ENCODE measurements at places on chromosomes 3 and 15.

DNA sequence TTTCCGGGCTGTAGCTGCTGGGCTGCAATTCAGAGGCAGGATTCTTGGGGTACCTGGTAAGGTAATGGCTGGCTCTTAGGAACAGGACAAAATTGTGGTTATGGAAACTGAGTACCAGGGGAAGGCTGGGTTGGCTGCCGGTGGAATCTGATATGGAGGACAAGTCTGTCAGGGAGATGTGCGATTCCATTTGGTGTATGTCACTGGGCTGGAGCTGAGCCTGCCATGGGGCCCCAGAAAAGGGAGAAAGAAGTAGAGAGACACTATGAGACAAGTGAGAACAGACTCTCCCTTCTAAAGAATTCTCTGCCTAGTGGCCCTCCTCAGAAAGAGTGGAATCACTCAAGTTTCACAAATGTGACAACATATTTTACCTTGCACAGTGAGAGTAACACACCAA lies 368.2 kb upstream of the ROPN1 start:
- DNase-seq = no peak

DNA sequence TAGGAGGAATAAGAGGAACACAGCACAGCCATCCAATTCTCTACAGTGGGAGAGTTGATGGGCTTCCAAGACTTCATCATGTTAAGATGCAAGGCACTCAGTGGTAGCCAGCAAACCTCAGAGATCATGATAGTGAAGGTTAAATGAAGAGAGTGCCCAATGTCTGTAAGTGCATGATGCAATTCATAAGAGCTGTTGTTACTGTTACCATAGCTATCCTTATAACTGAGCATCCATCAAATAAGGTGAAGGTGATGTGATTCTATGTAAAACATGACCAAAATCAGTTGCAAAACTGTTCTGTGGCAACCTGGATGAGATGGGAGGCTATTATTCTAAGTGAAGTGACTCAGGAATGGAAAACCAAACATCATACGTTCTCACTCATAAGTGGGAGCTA lies 289.7 kb downstream of the MAGI1 start:
- no peak for DNase-seq

GRCh38 chr3:142963516-142964448 lies at the start of gene PAQR9:
Gene PAQR9 (minus strand): TSS chr3:142963674. CDS start chr3:142963336, 338 bp downstream.
- no peak for DNase-seq

- peak; percentile 68 for DNase-seq
Measured at GRCh38 chr15:35545316-35545823, 595 bp downstream of the DPH6 start.

DNA sequence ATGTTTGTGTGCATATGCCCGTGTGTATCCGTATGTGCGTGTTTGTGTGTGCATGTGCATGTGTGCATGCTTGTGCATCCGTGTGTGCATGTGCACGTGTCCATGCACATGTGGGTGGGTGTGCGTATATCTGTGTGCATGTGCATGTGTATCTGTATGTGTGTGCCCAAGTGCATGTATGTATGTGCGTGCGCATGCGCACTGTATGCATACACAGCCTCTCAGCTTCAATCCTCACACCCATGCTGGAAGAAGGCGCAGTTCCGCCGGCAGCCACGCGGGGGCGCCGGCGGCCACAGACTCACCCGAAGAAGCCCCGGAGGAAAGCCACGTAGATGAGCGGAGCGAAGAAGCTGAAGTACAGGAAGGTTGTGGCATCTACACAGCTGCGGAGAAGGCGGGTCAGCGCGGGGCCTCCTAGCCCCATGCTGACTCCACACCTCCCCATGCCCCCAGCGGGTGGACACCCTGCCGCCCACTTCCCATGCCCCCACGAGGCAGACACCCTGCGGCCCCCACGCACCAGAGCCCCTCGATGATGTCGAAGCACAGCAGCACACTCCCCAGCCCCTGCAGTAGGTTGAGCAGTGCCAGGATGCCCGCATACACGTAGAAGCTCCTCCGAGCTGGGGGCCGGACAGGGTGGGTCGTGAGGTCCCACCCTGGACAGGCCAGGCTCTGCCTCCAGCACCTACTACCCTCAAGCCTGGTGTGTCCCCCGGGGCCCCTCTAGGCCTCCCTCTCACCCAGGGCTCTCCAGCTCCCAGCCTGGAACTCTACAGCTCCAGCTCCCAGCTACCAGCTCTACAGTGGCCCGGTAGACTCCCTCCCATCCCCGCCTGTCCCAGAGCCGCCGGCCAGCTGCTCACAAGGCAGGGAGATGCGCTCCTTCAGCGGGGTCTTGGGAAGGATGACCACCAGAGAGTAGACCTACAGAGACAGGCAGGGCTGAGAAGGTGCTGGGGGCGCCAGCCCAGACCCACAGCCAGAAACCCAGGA lies 15.4 kb downstream of the TPRA1 start:
- peak; percentile 92 for DNase-seq

- no peak for DNase-seq
Measured at GRCh38 chr3:64196236-64196929, 28.9 kb downstream of the PRICKLE2 start.

DNA sequence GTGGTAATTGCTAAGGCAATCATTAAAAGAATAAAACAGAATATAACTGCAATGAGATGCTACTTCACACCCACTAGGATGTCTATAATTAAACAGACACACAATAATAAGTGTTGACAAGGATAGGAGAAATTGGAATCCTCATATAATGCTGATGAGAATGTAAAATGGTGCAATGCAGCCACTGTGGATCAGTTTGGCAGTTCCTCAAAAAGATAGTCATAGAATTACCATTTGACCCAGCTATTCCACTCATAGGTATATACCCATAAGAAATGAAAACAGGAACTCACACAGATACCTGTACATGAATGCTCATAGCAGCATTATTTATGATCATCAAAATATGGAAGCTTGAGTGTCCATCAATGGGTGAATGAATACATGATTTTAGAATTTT lies 9.6 kb upstream of the RNF111 start:
- DNase-seq = no peak

DNA sequence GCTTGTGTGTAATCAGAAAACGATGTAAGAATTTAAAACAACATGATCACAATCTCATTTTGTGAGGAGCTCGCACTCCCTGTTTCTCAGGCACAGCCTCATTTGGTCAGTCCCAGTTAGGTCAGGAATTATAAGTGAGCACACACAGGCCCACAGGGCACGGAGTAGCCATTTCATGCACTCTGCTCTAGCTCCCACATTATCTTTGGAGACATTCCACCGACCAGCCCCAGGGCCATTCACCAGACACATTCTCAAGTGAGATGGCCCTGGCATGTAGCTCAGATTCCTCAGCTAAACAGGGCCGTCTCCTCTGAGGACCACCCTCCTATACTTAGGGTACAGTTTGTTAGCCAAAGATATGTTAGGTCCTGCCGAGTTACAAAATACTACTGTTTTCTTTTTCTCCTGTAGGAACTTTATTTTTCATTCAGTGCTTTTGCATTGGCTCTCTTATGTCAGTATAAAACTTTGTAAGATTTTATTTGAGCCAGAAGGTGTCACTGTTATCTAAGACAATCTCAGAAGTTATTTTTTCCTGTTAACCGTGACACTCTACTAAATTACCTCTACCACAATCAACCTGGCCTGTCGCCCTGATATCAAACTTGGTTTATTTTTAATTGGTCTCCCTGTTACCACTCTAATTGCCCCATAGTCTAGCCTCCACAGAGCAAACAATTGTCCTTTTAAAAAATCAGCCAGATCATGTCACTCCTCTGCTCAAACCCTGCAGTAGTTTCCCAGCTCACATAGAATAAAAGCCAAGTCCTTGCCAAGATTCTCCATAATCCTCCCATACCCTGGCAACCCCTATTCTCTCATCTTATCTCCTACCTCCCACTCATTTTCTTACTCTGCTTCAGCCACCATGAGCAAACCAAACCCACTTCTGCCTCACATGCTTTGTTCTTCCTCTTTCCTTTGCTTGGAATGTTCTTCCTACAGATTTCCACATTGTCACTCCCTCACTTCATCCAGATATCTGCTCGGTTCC lies 105.7 kb downstream of the PPP2R3A start:
- peak; percentile 11 for DNase-seq

GRCh38 chr3:149393345-149394160 lies 16.1 kb upstream of the TM4SF1 start:
- DNase-seq = peak; percentile 70

DNA sequence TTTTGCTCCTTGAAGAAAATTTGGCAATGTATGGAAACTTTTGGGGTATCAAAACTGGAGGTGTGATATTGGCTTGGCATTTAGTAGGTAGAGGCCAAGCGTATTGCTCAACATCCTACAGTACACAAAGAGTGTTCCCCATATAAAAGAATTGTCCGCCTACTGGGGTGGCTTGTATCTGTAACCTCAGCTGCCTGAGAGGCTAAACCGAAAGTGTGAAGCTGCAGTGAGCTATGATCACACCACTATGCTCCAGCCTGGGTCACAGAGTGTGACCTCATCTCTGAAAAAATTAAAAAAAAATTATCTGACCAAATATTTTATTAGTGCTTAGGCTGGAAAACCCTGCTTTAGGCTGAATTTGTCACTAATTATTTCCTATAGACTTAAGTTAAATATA lies 483.9 kb downstream of the PYDC2 start:
- DNase-seq = no peak

DNA sequence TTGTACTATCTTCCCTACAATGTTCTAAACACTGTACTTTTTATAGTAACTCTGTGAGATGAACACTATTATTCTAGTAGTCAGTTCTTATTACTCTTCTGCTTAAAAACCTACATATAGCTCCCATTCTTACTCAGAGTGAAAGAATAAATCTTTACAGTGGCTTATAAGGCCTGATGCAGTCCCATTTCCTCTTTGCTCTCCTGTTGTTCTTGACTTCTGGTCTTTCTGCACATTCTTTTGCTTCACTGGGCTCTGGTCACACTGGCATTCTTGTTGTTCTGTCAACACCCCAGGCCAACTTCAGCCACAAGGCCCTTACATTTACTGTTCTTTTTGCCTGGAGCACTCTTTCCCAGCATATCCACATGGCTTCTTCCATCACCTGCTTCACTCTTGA lies 58.2 kb upstream of the TP63 start:
- DNase-seq = no peak

GRCh38 chr3:68876112-68876713 lies 56.1 kb downstream of the TAFA4 start:
- peak; percentile 54 for DNase-seq

DNA sequence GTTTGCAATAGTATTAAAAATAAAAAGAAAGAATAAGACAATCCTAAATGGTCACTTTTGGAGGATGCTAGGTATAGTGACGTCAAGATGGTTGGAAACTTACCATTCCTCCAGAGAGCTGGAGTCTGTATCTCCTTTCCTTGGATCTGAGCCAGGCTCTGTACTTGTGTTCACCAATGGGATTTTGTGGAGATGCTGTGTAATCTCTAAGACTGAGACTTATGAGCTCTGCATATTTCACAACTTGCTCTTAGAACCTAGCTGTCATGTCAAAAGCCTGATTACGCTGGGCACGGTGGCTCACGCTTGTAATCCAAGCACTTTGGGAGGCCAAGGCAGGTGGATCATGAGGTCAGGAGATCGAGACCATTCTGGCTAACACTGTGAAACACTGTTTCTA lies 126.8 kb upstream of the CLSTN2 start:
- no peak for DNase-seq

- no peak for DNase-seq
Measured at GRCh38 chr3:159751752-159752151, 236.9 kb upstream of the IL12A start.

DNA sequence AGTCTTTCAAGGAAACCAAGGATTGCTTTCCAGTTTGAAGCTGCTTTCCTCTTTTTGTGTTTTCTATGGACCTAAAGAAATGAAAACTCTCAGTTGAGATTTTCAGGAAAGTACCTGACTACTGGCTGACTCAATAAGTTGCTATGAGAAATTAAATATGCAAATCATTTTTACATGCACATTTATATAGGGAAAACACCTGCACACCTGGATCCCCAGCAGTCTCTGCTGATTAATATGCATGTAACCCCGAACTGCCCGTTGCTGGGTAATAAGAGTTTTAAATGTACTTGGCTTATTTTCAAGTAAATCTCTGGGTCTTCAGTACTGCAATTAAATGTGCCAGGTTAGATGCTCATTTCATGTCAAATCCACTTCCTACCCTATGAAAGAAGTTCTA lies 77.2 kb downstream of the KBTBD8 start:
- DNase-seq = no peak

GRCh38 chr15:73346735-73347312 lies 21.9 kb downstream of the HCN4 start:
- DNase-seq = no peak

GRCh38 chr3:157534725-157535161 lies 31.5 kb upstream of the VEPH1 start:
- DNase-seq = no peak

DNA sequence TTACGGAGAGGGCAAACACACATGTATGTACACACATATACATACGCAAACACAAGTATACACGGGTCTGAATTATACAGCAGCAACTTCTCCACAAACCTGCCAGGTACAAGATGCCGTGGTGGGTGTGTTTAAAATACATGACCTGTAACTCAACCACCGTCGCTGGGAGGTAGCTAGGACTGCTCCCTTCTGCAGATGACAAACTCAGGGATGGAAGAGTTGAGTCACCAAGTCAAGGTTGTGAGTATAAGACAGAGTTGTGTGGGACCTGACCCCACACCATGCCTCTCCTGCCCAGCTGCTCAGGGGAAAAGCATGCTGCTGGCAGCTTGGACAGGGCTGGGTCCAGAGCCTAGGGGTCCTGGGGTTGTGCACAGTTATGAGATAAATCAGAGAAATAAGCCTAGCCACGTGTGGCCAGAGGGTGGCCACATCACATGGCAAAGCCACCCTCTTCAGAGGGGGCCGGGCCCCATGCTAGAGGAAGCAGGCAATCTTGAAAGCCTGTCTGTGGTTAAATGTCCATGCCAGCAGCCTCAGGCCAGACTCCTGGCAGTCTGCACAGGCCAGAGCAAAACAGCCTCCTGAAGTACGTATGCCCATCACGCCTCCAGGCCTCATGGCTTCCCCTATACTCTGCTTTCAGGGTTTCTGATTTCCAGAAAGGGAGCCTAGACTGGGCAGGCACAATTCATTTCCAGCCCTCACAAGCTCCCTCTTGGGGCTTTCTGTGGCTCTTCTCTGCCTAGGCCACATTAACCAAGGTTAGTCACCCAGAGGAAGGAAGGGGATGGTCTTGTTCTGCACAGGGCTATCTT lies 107.7 kb upstream of the RPL32 start:
- no peak for DNase-seq

GRCh38 chr15:42845581-42845980 lies 75.0 kb downstream of the TTBK2 start:
- no peak for DNase-seq

- no peak for DNase-seq
Measured at GRCh38 chr3:157465741-157466140, 29.1 kb downstream of the PTX3 start.

DNA sequence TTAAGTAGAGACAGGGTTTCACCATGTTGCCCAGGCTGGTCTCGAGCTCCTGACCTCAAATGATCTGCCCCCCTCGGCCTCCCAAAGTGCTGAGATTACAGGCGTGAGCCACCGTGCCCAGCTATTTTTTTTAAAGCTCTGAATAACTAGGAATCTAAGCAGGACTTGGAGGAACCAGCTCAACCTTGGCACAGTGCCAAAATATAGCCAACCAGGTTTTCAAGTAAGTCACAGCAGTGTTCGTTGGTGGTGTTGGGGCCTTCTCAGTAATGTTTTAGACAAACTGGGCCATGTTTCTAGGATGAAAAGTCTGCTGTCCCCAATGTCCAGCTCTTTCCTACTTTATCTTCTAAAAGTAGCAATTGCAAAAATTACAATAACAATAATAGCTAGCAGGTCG lies 6.4 kb upstream of the ADAM10 start:
- peak; percentile 59 for DNase-seq
